ENCODE measurements at places on chromosomes 1 and 21.

DNA sequence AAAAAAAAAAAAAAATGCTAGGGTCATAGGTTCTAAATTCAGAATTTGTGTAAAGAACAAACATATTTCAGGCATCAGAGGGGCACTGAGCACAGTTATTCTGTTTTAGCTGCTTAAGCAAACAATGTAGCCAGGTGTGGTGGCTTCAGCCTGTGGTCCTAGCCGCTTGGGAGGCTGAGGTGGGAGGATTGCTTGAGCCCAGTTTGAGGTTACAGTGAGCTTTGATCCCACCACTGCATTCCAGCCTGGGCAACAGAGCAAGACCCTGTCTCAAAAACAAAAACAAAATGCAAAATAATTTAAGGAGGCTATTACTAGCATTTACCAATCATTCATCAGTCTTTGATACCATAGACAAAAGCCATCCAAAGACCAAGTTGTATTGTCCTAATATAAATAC lies 49.7 kb upstream of the CDC42BPA start:
- DNase-seq, result no peak

DNA sequence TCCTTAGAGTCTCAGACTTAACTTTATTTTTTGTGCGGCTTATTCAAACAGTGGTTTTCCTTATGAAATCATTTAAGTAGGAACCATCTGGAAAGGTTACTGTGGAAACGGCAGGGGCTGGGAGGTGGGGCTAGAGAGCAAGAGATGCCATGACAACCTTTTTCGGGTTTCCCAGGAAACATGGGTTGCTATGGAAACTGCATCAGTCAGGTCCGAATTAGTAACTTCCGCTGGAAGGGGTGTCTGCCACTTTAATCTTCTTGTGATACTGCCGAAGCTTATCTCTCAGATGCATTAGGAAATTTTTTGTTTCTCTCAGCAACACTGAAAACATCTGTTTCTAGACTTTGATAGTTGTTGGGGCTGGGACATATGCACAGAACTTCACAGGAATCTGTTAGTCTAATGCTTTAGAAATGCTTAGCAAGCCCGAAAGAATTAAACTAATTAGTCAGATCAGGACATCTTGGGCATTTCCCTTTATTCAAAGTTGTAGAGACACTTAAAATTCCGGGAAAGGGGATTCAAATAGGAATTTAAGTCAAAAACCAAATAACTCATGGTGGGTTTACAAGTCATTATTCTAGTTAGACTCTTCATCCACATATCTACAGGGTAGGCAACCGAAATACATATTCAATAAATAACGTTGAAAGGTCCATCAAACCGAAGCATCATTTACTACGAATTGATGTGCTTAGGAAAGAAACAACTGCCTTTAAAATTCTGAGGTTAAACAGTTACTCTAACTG lies 2.6 kb downstream of the KCNA3 start:
- peak; percentile 62 for DNase-seq

GRCh38 chr1:207055386-207056001 lies 2.4 kb downstream of the PFKFB2 start:
- DNase-seq, result no peak

DNA sequence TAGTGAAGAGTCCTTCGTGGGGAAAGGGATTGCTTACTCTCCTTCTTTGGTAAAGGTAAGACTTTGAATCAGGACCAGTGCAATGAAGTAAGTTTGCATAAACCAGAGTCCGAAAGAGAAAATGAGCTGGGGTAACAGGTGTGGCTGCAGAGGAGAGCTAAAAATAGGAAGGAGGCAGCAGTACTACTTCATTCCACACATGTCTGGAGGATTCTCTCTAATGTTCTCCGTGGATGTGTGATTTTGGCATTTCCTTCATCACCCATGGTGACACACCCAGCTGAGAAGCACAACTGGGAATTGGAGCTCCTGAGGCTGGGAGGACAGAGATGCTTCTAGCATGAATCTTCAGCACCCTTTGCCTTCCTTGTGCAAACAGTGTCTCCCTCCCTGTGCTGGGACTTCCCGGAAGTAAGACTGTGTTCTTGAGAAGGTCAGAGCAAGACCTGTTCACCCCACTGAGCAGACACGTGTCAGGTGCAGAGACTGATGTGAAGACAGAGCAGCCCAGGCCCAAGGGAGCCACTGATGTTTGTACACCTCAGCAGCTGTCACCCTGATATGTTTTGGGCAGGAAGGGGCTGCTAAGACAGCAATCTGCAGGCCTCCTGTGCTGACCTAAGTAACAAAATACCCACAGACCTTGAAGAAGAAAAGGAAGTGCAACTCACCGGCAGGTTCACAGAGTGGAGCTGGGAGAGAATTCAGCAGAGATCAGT lies 13.3 kb downstream of the FCRL1 start:
- DNase-seq, result no peak

DNA sequence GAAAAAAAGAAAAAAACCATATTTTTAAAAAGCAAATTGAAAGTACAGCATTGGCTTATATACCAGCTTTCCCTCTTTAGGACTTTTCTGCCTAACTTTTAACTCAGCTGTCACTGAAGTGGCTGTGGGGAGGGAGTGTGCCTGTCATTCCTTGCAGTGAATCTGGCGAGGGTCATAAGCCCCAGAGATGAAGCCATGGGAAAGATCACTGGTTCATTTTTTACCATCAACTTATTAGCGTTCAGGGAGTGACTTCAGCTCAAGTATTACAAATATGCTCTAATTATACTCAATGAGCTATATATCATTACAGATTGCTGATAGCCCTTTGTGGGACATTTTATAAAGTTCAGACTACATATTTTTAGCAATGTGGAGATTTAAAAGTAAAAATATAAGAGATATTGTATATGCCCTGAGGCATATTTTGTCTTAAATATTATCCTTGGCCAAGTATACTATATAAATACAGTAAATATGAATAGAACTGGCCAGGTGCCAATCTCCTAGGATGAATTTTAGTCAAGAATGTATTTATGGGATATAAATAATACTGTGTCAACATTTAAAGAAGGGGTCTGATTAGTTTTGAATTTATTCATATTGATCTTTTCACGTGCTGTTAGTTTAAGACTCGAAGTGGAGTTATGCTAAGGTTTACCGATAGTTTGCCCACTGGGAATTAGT lies 4.4 kb downstream of the TGFB2 start:
- DNase-seq, result no peak

DNA sequence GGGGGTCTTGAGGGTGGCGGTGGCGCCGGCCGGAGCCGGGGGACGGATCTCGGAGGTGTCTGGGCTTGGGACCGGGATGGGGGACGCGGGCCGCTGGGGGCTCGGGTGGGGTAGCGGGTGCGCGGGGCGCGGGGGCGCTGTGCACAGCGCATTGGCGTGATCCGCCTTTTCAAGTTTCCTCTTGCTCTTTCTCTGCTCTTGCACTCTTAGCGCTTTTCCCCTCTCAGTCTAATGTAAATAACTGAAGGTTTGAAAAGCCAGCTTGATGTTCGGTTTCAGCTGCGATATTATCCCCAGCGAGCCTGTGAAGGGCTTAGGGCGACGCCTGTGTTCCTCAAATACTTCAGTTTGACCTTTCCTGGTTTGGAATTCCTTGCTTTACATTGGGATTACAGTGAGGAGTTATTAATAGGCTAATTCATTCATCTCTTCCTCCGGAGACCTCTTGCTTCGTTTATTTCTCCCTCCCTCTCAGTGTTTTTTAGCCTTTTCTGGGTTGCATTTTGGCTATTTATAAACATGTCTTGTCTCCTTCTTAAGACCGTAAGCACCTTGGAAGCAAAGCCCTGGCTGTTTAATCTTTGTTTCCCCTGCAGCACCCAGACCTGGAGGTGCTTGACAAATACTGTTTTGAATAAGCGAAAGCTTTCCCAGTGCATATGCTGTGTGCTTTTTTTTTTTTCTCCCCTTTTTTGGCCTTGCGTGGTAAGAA lies 693 bp downstream of the RAB4A start:
- peak; percentile 29 for DNase-seq

- no peak for DNase-seq
Observed at GRCh38 chr1:231933711-231934626, 307.4 kb downstream of the DISC1 start.

DNA sequence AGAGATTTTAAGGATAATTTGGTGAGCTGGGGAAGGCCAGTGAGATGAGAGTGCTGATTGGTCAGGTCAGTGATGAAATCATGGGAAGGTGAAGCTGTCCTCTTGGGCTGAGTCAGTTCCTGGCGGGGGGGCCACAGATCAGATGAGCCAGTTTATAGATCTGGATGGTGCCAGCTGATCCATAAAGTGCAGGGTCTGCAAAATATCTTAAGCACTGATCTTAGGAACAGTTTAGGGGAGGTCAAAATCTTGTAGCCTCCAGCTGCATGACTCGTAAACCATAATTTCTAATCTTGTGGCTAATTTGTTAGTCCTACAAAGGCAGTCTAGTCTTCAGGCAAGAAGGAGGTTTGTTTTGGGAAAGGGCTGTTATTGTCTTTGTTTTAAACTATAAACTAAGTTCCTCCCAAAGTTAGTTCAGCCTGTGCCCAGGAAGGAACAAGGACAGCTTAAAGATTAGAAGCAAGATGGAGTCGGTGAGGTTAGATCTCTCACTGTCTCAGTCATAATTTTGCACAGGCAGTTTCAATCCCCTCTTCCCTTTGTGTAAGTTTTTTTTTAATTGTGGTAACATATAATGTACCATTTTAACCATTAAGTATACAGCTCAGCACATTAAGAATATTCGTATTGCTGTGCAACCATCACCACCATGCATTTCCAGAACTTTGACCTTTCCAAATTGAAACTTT lies 39.4 kb downstream of the PTAFR start:
- DNase-seq, result no peak

- no peak for DNase-seq
Observed at GRCh38 chr21:39852021-39852721, 15.1 kb upstream of the PCP4 start.

Data from CD4-positive, alpha-beta T cell (primary cell).